Progenitor cell of endocrine pancreas (in vitro differentiated cells): ENCODE measurements at places on chromosomes 1 and 21.

DNA sequence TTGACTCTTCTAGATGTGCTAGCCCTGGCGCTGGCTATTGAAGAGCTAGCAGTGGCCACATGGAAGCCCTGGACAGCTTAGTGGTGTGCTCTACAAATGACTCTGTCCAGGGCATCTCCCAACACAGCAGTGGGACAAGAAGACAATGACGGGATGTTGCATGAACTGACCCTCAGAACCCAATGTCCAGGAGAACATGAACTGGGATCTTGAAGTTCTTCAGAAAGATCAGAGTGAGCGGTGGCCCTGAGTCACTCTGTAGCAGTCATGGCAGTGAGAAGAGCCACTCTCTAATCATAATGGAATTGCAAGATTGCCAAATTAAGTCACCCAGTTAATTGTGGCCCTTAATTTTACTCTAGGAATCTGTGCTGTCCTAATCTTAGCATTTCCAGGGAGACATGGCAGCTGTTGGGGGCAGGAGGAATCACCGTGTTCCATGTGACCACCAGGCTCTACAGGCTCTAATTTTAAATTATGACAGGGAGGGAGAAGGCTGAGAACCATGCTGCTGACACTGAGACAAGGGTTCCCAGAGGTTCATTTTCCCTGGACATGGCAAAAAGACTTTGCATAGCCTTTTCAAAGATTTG is 10.2 kb upstream of the OBSCN start:
- DNase-seq = no peak

GRCh38 chr1:55284856-55285255 is 69.7 kb upstream of the USP24 start:
- DNase-seq = no peak

DNA sequence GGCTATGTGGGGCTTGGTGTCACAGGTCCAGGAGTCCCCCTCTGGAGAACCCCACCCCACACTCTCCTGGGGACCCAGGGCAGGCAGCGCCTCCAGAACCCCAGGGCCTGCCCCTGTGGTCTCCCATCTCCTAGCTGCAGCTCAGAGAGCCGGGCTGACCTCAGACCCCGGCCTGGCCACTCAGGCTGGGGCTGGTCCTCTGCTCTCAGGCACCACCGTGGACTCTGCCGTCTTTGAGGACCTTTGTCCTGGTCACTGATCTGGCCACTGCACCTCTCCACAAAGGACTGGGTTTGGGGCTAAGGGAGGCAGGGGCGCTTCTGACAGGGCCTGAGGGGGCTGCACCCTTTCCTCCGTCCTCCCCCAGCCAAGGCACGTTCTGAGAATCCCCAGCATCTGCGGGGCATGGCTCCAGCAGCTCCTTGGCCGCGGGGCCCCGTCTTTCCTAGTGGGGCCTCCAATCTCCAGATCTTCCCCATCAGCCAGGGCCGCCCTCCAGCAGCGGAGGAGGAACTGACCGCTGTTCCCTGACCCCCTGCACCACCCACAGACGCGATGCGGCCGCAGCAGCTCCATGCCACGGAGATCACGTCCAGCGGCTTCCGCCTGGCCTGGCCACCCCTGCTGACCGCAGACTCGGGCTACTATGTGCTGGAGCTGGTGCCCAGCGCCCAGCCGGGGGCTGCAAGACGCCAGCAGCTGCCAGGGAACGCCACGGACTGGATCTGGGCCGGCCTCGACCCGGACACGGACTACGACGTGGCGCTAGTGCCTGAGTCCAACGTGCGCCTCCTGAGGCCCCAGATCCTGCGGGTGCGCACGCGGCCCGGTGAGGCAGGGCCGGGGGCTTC is 3.3 kb downstream of the VWA1 start:
- DNase-seq = no peak

DNA sequence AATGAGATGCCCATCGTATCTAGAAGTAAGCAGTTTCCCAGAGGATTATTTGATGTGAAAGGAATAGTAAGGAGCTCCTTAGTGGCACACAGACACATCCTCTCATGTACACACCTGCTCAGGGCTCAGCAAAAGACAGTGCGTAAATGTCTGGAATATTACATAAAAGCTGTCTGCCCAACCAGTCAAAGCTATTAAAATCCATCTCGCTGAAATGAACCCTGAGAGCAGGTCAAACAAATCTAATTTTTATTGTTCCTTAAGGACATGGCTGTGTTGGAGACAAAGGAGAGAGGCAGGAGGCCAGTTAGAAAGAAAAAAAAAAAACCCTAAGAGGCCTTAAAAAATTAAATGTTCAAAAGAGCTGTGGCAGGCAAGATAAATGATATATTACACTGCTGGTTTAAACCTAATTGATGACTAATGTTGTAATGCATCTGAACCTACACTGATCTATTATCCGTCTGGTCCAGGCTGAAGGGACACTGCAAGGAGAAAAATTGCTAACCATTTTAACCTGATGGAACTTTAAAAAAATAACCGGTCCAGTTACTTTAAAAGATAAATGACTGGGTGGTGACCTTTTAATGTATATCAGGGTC is 58.5 kb upstream of the FGGY start:
- no peak for DNase-seq

DNA sequence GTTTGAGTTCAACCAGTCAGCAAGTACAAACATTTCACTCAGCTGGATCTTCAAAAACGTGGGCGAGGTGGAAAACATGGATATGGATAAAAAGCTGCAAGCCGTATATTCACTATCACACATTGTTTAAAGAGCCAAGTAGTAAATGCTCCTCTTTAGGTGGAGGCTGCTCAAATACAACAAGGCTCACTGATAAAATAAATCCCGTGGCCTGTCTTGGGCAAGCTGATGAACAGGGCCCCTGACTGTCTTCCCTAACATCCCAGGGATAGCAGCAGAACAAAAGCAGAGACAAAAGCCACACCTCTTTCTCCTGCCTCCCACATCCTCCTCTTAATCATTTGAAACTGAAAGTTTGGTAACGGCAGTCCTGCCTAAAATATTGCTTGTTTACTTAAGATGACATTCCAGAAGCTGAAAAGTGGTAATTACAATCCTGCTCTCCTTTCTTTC is 357.7 kb downstream of the TTLL7 start:
- DNase-seq = no peak

DNA sequence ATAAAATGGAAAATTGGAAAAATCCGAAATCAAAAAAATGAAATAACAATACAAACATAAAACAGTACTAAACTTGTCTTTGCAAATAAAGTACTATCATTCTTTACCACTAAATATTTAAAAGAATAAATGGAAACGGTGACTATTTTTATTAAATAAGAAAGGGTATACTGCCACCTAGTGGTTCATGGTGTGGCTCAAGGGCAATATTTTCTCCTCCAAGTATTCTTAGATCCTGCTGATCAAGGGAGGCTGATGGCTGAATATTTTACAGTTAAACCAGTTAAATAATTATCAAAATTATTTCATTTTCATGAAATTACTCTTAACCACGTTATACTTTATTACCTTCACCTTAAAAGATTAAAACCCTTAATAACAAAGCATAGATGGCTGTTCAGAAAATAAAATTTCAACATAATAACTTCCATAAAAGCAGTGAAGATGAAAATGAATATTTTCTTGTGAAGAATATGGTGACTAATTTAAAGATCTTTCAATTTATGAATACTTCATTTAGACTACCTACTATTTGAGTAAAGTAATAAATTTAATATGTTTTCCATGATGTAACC is 1793.9 kb downstream of the NCAM2 start:
- DNase-seq = no peak

DNA sequence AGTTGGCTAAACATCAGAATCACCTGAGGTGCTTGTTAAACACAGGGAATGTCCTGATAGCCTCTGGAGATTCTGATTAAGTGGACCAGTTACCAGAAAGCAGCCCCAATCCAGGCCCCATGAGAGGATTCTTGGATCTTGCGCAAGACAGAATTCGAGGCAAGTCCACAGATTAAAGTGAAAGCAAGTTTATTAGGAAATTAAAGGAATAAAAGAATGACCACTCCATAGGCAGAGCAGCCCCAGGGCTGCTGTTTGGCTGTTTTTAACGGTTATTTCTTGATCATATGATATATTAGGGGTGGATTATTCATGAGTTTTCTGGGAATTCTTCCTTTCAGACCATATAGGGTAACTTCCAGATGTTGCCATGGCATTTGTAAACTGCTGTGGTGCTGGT is 176.2 kb downstream of the ROR1 start:
- DNase-seq = no peak

DNA sequence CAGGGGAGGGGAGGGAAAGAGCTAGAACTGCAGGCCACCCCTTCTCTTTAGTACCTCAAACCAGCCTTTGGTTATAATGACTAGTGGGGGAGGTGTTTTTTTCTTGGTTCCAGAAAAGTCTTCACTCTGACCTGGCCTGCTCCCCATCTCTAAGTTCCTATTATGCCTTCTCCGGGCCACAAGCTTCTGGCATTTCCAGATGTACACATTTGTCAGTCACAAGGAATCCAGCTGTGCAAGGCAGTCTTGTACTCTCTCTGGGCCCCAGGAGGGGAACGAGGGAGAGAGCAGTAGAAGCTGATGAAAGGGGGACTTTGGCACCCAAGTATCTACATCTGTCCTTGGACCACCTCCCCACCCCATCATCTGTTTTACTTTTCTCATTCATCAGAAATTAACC is 2.7 kb upstream of the FALEC start:
- DNase-seq = no peak

GRCh38 chr1:93988634-93989350 is 79.6 kb upstream of the GCLM start:
- no peak for DNase-seq

- DNase-seq = no peak
Observed at GRCh38 chr1:20318971-20319370, 28.3 kb downstream of the VWA5B1 start.

GRCh38 chr1:17297991-17298390 is 10.0 kb upstream of the PADI4 start:
- DNase-seq = no peak

DNA sequence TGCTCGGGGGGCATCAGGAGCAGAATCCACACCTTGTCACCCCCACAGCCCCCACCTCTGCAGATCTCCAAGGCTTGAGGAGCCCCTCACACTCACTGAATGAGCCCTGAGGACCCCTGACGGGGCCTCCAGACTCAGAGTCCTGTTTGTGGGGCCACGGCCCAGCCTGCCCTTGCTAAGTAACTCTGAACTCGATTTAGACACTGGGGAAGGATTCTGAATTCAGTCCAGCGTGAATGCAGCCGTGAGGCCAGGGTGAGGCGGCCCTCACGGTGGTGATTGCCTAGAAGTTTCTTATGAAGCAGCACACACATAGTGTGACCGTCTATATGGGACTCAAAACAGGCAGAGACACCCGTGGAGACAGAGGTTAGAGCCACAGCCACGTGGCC is 58.9 kb upstream of the ADARB1 start:
- no peak for DNase-seq

DNA sequence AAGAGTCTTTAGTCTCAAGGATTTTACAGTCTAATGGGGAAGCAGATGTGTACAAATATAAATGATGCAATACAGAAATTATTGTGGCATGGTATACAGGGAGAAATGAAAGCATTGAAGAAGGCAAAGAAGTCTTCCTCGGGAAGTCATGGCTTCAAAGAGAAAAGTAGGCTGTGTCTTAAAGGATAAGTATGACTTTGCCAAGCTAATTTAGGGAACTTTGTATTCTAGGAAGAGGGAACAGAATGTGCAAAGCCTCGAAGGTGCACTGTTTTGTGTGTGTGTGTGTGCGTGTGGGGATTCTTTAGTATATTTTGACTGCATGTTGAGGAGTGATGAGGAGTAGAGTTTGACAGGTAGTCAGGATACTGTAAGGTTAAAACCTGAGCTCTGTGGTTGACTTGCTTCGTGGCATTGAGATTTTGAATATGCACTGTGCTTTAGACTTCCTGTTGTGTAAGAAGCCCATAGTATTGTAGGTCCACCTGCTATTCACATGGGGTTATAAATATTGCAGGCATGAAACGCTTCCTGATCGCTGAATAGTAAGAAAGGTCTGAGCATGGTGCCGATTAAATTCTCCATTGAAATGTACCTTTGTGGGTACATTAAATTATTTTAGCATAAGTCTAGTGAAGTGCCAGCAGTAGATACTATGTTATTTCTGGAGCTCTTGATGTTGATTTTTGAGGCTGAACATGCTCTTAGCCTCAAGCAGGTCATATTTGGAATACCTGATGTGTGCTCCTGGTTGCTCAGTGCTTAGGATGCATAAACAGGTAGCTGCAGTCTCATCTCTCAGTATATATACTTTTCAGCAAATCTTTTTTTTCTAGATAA is 8.0 kb downstream of the SMAP2 start:
- no peak for DNase-seq

DNA sequence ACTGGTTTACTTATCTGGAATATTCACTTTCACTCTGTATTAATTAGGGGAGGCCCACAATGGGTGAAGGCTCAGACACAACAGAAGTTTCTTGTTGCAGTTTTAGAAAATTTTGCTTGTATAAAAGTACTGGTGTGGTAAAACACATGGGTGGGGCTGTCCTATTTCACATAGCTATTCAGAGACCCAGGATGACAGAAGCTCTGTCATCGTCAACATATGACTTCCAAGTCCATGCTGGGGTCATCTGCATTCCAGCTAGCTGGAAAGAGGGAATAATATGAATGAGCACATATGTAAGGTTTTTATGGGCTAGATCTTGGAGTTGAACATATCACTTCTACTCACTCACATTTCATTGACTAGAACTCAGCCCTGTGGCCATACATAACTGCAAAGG is 166.4 kb upstream of the KCTD3 start:
- DNase-seq = no peak

GRCh38 chr1:40450495-40451237 is 390 bp downstream of the ZFP69B start:
- DNase-seq = no peak

GRCh38 chr1:9127395-9128165 is 1.3 kb downstream of the GPR157 start:
- DNase-seq = no peak

- no peak for DNase-seq
Observed at GRCh38 chr1:24373044-24373443, 40.5 kb downstream of the STPG1 start.

DNA sequence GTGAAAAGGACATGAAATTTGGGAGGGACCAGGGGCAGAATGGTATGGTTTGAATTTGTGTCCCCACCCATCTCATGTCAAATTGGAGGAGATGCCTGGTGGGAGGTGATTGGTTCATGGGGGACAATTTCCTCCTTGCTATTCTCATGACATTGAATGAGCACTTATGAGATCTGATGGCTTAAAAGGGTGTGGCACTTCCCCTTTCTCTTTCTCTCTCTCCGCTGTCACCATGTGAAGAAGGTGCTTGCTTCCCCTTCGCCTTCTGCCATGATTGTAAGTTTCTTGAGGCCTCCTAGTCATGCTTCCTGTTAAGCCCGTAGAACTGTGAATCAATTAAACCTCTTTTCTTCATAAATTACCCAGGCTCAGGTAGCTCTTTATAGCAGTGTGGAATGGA is 7.6 kb upstream of the GBP4 start:
- DNase-seq = no peak

DNA sequence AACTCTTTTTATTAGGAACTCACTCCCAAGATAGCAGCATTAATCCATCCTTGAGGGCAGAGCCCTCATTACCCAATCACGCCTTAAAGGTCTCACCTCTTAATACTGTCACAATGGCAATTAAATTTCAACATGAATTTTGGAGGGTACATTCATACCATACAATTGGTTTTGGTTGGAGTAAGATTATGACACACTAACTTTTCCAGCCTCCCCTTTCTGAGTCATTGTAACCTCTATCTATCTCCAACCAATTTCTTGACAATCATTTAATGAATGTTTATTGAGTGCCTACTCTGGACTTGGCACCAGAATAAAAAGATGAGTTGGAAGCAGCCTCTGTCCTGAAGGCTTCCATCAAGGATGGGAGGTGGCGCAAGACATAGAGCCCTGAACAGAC is 94.2 kb upstream of the L1TD1 start:
- DNase-seq = no peak
